ENCODE measurements at places on chromosomes 6 and 20.

GRCh38 chr20:38759106-38759505 is 10.8 kb downstream of the ACTR5 start:
- no peak for DNase-seq

DNA sequence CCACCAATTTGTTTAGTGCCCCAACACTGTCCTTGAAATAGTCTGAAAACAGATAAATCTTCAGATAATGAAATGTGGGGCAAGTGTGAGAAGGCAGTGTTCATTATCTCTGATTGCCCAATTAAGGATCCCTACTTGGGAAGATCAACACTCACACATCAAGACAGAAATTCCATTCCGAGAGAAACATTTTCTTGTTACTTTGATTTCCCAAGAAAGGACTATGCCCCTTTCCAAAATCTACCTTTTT is 16.2 kb downstream of the HMGN4 start:
- DNase-seq = no peak

DNA sequence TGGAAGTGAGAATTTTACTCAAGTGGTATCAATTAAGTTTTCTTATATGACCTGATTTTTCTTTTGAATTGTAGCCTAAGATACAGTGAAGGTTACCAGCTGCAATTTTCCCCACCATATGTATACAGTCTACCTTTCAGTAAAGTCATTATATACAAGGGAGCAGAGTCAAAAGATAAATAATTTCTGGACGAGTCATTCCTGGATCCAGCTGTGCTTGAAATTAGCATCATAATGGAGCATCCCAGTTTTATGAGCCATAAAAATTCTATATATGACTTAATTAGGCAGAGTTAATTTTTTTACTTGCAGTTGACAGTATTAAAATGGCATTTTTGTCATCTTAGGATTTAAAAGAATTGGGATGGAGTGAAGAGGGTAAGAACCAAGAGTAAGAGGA is 1008.4 kb downstream of the PHF3 start:
- no peak for DNase-seq

GRCh38 chr6:28742668-28743270 is 181.0 kb downstream of the TRIM27 start:
- DNase-seq = no peak

DNA sequence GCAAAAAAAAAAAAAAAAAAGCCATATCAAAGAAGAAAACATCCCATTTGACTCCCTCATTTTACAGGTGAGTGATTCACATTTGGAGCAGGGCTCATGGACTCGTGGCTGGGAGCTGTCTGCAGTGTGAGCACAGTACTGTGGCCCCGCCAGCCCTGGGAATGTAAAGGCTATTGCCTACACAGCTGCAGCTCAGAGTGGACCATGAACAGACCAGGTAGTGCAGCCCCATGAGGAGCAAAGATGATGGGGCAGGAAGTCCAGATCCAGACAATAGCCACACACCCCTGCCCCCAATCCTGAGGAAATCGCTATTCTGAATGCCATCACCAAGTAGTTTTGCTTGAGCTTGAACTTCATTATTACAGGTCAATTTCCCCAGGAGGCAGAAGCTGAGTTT is 55.4 kb downstream of the LINC00237 start:
- DNase-seq = no peak

- no peak for DNase-seq
These were observed 26.1 kb downstream of the RSPO4 start for GRCh38 chr20:976033-976432.

GRCh38 chr20:11057624-11058023 is 383.8 kb upstream of the JAG1 start:
- DNase-seq = no peak

DNA sequence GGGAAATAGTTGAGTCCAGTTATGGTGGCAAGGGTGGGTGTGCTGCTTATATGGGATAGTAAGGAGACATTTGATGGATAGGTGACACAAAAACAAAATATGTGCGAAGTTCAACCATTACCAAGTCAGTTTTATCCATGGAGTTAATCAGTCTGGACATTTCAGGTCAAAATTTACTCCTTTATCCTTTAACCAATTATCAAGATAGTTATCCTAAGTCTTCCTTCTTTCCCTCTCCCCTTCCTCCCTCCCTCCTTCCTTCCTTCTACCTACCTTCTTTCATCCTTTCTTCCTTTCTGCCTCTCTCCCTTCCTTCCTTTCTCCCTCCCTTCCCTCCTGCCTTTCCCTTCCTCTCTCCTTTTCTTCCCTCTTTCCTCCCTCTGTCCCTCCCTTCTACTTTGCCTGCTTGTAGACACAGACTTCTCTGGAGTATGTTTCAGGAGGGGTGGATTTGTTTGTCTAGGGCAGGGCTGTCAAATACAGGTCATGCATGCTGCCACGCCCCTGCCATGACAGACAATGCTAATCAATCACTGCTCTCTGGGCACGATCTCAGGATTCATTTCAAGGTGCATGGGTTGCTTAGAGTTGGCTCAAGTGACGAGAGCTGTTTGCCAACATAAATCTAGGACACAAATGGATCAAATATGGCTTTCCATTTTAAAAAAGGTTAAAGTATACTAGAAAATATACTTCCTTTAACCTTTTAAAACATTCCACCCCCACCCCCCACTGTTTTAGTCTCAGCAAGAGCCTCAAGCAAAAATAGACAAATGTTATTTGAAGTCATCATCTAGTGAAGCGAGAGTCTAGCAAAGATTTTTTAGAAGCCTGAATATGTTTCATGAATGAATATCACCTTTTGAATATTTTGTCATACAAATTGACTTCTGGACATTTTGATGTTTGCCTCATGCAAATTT is 281.6 kb upstream of the CITED2 start:
- no peak for DNase-seq

- DNase-seq = no peak
These were observed 54.0 kb downstream of the IL22RA2 start for GRCh38 chr6:137119196-137120104.

DNA sequence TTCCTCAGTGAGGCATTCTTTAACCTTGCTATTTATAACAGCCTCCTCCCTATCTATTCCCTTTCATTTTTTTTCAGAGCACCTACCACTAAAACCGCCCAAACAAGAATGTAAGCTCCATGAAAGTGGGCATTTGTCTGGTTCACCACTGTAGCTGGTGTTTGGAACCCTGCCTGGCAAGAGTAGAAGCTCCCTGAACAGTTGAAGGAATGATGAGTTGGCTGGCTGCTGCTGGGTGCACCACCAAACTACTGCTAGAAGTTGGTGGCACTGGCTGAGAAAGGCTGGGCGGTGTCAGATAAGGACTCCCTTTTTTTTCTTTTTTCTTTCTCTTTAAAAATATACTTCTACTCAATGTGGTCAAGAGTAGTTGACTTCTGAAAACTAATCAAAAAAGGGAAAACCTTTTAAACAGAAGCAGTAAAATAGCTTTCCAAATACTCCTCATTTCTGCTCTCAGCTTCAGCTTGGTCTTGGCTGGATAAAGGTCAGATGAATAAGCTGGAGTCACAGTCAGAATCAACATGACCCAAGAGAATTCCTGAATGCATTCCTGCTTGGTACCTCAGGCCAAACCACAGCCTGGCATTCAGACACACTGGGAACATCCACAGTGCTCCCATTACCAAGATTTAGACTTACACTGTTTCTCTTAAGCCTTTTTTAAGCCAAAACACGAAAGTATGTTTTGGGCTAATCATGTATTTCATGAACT is 38.0 kb downstream of the RTN4IP1 start:
- no peak for DNase-seq

- DNase-seq = no peak
These were observed 69.8 kb downstream of the GINS1 start for GRCh38 chr20:25477014-25477882.

- DNase-seq = no peak
These were observed 252.2 kb downstream of the DLL1 start for GRCh38 chr6:170038708-170039107.

DNA sequence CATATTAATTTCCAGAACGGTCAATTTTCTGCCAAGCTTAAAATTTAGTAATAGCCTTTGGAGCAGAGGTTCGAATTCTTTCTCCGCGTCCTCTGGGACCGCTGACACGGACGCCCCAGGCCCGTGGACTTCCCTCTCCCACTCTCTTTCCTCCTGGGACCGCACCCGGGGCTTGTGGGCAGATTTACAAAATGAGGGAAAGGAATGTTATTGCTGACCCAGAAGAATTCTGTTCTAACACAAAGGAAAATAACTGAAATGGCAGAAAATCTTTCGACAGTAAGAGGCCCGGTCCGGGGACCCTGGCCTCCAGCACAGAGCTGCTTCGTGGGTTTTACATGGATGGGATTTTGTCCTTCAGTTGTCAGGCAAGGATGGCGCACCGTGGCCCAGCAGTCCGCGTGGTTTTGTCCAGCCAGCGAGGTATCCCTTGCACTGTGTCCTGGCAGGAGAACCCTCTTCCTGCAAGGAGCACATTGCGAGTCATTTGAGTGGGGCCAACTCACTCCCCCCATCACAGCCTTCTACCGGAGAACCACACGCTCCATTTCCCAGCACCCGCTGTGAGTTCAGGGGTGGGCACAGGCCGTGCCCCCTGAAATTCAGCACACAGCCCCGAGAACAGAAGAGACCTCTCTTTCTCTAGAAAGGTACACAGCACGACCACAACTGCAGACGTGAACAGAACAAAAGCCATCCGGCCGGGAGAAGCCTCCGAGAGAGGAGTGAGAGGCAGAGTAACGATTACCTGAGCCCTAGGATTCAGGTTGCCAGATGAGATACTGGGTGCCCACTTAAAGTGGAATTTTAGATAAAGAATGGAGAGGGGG is 106.0 kb upstream of the AFDN start:
- no peak for DNase-seq

All from Kasumi-1 (cell line).